GM23248 (cell line): ENCODE measurements at places on chromosomes 12 and 14. TPM values are rescaled to one million over a fixed set of nuclear protein-coding genes. Genes with fewer than 3 reads are reported as not detected.

TMEM253 gene
- 0.18 TPM in 1 of 2 replicates, not detected in the other for polyA plus RNA-seq

PPM1H gene
- 0.03 and 0.13 TPM in 2 replicates for polyA plus RNA-seq

DAO gene
- polyA plus RNA-seq, result not detected in 2 replicates

TMEM63C gene
- not detected in 2 replicates for polyA plus RNA-seq

TBX5 gene
- polyA plus RNA-seq, result 24.5 and 27.5 TPM in 2 replicates

DNA sequence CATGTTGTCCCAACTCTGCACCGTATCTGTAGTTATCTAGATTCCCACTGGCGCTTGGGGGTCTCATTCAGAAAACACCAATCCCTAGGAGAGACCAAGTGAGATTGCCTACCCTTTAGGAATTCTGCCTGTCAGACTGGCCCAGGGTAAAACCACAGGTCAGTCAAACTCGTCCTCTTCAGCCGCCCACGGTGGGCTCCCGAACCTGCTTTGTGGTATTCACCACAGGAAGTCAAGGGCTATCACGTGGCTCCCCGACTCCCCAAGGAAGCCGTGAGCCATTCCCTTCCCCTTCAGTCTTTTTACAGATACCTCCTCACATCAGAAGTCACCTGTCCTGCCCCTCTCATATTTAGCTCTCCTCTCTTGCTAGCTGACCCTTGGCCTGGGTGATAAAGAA, 159.9 kb downstream of the EGLN3 start:
- no peak for DNase-seq

- DNase-seq, result peak; percentile 86
Measured at GRCh38 chr12:112121780-112122565, 3.4 kb upstream of the TRAFD1 start.

DNA sequence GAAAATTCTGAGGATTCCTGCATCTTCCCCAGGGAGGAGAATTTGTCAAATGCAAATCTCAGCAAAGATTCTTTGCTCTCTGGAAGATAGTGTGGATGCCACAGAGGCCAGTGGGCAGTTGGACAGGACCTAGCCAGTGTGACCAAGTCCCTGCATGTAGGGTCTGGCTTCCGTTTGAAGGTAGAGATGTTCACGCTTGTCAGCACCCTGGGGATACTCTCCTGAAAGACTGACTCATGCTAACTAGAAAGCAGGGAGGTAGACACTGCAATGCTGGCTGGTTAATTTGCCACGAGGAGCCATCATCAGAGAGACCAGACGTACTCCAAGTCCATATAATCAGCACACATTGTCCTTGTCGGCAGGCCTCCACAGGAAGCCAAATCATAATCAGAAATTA, 130.1 kb downstream of the SAMD4A start:
- no peak for DNase-seq

DNA sequence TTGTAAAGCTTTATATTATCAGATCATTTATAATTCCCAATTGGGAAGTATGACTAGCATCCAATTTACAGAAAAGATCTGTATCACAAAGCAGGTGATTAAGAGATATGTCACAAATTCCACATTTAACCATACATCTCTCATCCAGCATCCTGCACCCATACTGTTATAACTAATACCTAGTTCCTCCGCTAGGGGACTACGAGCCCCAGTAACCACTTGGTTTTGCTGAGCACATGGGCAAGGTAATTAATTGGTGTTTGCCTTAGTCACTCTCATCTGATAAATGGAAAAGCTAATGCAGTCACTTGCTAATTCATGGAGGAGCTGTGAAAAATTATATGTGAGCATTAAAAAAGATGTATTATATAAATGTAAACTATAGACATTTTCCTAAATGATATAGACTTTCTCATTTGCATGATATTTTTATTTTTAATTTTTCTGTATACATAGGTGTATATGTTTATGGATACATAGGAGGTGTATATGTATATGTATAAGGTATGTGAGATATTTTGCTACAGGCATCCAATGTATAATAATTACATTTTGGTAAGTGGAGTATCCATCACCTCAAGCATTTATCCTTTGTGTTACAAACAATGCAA, 1031.8 kb downstream of the GALC start:
- DNase-seq, result peak; percentile 39

GRCh38 chr12:64265839-64266238, 43.7 kb upstream of the KICS2 start:
- no peak for DNase-seq

GRCh38 chr14:56846970-56847930, 37.0 kb upstream of the OTX2 start:
- no peak for DNase-seq

DNA sequence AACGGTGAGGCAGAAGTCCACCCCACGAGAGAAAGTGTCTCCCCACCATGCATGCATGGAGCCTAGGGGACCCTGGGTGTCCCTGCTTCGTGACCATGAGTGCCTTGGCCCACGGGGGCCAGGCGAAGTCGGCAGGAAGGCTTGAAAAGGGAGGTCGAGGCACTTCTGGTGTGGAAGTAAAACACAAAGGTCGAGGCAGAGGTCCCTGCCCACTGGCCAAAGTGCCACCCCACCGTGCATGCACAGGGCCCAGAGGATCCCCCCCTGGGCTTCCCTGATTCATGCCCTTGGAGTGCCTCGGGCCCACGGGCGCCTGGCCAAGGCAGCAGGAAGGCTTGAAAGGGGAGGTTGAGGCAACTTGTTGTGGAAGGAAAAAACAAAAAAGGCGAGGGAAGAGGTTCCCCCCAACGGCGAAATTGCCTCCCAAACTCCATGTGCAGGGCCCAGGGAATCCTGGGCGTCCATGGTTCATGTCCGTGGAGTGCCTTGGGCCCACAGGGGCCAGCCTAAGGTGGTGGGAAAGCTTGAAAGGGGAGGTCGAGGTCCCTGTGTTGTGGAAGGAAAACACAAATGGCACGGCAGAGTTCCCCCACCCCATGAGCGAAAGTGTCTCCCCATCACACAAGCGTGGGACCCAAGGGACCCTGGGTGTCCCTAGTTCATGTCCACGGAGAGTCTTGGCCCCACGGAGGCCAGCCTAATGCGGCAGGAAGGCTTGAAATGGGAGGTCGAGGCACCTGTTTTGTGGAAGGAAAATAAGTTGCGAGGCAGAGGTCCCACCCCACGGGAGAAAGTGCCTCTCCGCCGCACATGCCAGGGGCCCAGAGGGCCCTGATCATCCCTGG, 372.1 kb downstream of the ALG10 start:
- no peak for DNase-seq

GRCh38 chr12:90398285-90398836, 556.6 kb downstream of the CCER1 start:
- DNase-seq, result no peak

DNA sequence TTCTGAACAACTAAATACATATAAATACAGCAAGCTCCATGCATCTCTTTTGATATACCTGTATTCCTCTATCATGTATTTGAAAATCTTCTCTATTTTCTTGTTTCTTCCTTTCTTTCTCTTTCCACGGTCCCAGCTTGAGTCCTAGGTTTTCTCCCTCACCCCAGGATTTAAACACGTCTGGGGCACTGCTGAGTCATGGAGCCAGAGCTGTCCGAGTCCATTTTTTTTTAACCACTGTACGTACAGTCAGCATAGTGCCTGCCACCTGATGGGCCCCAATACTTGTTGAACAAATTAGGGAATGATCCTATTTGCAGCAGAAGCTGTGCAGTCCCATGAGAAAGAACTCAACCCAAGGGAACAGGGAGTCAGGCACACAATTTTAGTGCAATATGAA, 158.1 kb downstream of the ATP23 start:
- DNase-seq, result no peak
